NCI-H187 (cell line): ENCODE measurements at places on chromosomes 7 and 10.

DNA sequence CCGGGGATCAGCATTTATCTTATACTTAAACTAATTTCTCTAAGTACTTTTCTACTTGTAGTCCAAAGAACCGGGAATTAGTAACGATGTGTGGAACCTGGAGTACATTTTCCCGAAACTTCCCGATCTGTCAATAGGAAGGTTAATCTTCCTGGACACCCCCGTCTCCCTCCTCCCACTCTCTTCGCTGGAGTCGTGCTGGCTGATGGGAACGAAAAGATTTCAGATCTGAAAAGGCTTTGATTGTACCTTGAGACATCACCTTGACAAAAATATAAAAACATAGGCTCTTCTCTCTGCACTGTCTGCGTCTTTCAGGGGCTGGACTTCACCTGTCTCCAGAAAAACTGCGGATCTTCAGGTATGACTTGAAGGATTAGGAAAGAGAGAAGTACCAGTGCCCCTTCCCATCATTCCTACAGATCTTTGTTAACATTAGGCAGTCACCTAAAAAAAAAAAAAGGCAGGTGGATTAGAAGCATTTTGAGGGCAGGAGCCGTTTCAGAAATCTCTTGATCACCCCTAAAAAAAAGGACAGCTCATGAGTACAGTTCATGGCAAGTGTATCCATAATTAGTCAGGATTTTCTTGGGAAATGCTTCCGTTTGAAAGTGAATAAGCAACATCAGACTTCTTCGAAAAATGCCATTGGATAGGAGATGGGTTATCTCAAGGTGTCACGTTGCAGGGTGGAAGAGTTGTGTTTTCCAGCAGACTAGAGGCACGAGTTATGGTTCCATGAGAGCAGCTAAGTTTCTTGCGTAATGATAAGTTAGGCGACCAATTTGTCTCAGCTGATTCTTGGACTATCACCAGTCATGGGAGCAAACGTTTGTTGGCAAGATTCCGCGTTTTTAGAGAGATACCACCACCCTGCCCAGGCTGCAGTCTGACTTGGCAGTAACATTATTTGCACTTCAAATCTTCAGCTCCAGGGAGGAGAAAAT, 7.8 kb upstream of the BAMBI start:
- no peak for DNase-seq

- DNase-seq = no peak
Measured at GRCh38 chr10:15258255-15258654, 89.8 kb upstream of the NMT2 start.

GRCh38 chr7:86863452-86863851, 196.0 kb downstream of the ELAPOR2 start:
- no peak for DNase-seq

GRCh38 chr7:27235387-27236311, 7.0 kb upstream of the EVX1 start:
- DNase-seq = no peak

DNA sequence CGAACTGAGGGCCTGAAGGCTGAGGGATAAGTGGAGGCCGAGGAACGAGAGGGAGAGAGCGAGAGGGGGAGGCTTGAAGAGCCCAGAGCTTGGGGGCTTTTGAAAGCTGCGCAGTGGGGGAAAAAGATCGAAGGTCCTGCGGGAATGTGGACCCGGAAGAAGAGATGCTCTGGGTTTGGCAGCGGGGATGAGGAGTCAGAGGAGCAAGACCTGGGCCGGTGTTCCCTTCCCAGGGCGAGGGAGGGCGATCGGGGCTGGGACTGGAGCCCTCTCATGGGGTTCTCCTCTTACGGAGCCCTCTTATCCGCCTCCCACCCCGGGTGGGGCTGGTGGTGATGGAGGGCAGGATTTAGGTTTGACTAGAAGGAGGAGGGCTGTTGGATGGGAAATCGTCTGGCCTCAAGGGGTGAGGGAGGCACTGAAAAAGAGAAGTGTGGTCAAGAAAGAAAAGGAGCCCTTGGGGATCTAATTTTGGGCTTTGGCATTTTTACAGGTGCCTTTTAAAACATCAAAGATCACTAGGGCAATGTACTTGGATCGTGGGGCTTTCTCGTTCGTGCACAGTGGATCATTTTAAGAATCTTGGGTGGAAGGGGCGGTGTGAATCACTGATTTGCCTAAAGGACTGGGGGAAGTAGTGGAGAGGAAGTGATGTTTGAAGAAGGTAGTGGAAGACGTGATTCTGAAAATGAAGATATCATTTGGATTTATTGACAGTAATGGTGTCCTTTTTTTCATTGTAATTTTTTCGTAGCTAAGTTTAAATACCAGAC, 637 bp downstream of the SAMD8 start:
- no peak for DNase-seq

GRCh38 chr10:120597902-120598301, 140.9 kb downstream of the PLPP4 start:
- DNase-seq = no peak

GRCh38 chr10:84333864-84334451, 5.6 kb downstream of the CCSER2 start:
- DNase-seq = no peak

- no peak for DNase-seq
Measured at GRCh38 chr10:73044378-73045285, 52.0 kb downstream of the P4HA1 start.
